Umbilical cord (tissue), 2 donors: ENCODE measurements at places on chromosomes 6 and 20. TPM values are rescaled to one million over a fixed set of nuclear protein-coding genes. Genes with fewer than 3 reads are reported as not detected.

Gene SLC35F1
- 2.2 TPM for total RNA-seq

DNA sequence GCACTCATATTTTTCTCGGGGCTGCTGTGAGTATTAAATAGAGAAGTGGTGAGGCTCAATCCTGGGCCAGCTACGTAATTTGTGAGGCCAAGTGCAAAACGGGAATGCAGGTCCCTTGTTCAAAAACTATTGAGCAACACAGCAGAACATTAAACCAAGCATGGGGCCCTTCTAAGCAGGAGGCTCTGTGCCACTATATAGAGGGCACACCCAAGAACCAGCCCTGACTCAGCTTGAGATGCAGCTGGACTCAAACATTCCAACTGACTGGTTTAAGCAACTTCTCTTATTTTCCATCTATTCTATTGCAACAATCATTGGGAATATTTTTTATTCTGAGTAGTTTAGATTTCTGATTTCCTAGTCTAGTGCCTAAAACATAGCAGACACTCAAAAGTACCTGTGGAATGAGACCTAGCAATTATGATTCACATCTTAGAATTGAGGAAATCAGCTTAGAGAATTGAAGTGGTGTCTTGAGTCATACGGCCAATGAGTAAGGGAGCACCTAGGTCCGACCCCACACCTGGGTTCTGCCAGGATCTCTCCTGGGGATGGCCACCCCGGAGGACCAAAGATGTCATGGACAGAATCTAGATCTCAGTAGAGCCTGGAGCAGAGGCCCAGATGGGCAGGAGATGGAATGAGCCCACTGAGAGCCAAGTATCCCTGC, 1.3 kb downstream of the SIRPB2 start:
- no peak for DNase-seq

DNA sequence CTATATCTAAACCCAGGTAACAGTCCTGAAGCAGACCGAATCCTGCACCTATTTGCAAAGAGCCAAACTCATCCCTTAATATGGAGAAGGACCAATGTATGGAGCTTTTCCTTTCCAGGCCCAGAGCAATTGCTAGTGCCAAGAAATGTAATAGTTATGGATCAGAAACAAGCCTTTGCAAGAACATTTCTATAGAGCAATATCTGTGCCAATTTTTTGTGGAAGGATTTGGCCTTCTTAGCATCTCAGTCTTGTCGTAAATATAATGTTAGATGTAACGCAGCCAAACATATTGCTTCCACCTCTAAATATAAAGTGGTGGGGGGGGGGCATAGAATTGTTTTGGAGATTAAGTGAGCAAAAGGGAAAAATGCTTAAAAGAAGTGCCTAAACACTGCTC, 2.7 kb downstream of the KIAA0408 start:
- DNase-seq: peak; percentile 35

DNA sequence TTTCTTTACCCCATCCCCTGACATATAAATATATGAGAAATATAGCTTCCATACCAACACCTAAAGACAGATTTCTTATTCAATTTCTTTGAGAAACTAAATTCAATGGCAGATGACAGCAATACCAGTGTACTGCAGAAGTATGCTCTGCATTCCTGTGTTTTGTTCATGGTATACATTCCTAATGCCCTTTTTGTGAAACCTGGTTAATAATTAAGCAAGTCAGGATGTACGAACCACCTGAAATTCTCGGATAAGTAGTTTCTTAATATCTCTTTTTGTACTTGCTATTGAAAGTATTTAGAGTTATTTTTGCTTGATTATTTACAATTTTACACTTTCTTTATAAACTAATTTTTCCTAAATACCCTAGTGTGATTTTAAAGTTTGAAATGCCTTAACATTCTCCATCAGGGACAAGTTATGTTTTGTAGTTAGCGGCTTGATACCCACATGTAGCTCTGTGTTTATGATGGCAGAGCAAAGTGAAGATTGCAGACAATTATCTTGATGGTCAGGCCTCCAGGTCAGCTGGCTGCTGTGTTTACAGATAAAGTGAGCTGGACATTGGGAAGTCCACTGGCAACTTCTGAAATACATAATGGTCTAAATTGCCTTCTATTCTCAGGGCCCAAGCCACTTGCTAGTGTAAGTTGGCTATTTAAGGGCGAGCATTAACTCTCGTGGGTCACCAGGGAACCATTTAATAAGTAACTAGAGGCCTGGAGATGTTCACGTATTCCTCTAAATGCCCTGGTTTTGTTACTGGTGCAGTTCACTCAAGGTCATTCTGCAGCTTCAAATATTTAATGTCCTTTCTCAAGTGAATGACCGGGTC, 58.2 kb downstream of the PLCB1 start:
- no peak for DNase-seq

DNA sequence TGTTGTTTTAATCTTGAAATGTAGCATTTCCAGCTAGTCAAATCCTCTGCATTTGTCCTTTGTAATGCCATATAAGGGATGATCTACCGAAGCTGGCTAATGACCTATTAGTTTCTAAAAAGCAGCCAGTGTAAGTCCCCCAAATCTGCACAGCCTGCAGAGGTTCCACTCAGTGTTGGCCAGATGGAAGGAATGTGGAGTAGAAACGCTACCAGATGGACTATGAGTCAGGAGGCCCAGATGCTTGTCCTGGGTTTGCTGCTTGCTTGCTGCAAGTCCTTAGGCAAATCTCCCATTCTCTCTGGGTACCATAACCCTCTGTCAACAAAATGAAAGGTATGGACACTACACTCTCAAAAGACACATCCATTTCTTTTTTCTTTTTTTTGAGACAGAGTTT, 149.8 kb downstream of the BTBD9 start:
- peak; percentile 39 for DNase-seq
